ENCODE measurements at places on chromosomes 7 and 10. TPM values are rescaled to one million over a fixed set of nuclear protein-coding genes. Genes with fewer than 3 reads are reported as not detected.

- DNase-seq = no peak
- H3K4me3 ChIP-seq = peak overlapping the region; percentile 89
- H3K4me1 ChIP-seq = peaks cover 5% of the 10 kb centered on the region
- H3K27ac ChIP-seq = no peak overlapping the region
Observed at GRCh38 chr7:130734815-130735716, 1.1 kb upstream of the KLF14 start.

- H3K27me3 ChIP-seq = no peaks in the 10 kb centered on the region
- H3K4me1 ChIP-seq = peaks cover 4% of the 10 kb centered on the region
- no peak overlapping the region for H3K4me3 ChIP-seq
- no peak overlapping the region for H3K27ac ChIP-seq
Observed at GRCh38 chr7:70434376-70434775, 697.6 kb upstream of the GALNT17 start.

DNA sequence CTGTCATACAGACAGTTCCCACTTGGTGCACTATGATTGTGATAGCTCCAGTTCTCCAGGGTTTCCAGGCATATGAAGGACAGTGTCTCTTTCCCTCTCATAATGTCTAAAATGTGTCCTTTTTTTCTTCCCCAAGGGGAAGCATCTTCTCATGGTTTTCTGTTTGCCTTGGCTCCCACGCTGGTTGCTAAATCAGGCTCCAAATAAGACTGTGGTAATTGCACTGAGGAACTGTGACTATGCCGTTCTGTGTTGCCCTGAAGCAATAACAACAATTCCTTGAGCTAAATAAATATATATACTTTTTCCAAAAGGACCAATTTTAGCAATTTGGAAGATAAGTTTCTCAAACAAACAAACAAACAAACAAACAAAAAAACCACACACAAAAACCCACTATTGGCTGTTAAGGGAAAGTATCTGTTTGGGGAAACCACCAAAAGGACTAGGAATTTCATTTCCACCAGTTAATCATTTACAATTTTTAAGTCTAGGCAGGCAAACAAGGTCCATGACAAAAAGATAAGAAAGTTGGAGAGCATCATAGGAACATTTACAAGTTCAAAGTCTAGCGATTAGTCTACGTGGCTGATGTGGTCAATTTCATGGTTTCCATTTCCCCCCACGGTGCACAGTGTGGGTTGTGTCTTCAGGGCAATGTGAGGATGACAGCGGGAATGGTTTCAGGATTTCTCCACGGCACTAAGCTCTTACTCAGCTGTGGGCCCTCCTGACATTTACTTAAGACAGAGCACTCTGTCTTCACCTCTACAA is 62.4 kb downstream of the THNSL1 start:
- no peak overlapping the region for H3K27ac ChIP-seq
- H3K36me3 ChIP-seq = no peaks in the 10 kb centered on the region
- no peak overlapping the region for H3K4me3 ChIP-seq
- DNase-seq = no peak
- peaks cover 8% of the 10 kb centered on the region for H3K27me3 ChIP-seq
- H3K4me1 ChIP-seq = no peaks in the 10 kb centered on the region

- no peak overlapping the region for H3K4me3 ChIP-seq
- no peaks in the 10 kb centered on the region for H3K27me3 ChIP-seq
- DNase-seq = no peak
- no peaks in the 10 kb centered on the region for H3K36me3 ChIP-seq
- no peaks in the 10 kb centered on the region for H3K4me1 ChIP-seq
Observed at GRCh38 chr7:30709549-30709948, 27.3 kb upstream of the CRHR2 start.

GRCh38 chr10:115968236-115968635 is 304.8 kb downstream of the GFRA1 start:
- H3K36me3 ChIP-seq = no peaks in the 10 kb centered on the region
- no peak for DNase-seq
- H3K4me1 ChIP-seq = no peaks in the 10 kb centered on the region
- H3K27ac ChIP-seq = no peak overlapping the region

DNA sequence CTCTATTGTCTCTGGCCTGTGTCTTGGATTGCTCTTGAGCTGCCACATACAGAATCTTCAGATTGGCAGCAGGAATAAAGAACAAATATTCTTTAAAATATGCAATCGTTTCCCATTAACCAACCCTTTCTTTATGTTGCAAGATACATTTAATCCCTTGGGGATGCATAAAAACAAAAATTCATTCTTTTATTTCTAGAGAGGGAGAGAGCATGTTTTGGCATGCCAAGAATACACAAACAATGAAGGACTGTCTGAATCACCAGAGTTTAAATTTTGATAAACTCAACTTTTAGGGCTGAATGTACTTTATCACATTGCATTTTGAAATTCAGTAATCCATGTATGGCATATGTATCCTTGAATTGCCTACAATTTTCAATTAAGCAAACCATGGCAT is 154.3 kb upstream of the SEMA3D start:
- H3K4me1 ChIP-seq = no peaks in the 10 kb centered on the region
- H3K27me3 ChIP-seq = no peaks in the 10 kb centered on the region
- no peak overlapping the region for H3K27ac ChIP-seq

The TMEM236 gene
- total RNA-seq = 0.10 TPM

The ST8SIA6 gene
- 1.5 TPM for total RNA-seq

GRCh38 chr10:125824736-125825135 is 1.4 kb downstream of the BCCIP start:
- H3K4me1 ChIP-seq = peaks cover 42% of the 10 kb centered on the region
- no peak for DNase-seq
- H3K27me3 ChIP-seq = no peaks in the 10 kb centered on the region
- no peak overlapping the region for H3K27ac ChIP-seq
- no peak overlapping the region for H3K4me3 ChIP-seq
- peaks cover 27% of the 10 kb centered on the region for H3K36me3 ChIP-seq

The DDC gene
- not detected for total RNA-seq

The RELN gene
- total RNA-seq = not detected

The STRIP2 gene
- total RNA-seq = 11.3 TPM

DNA sequence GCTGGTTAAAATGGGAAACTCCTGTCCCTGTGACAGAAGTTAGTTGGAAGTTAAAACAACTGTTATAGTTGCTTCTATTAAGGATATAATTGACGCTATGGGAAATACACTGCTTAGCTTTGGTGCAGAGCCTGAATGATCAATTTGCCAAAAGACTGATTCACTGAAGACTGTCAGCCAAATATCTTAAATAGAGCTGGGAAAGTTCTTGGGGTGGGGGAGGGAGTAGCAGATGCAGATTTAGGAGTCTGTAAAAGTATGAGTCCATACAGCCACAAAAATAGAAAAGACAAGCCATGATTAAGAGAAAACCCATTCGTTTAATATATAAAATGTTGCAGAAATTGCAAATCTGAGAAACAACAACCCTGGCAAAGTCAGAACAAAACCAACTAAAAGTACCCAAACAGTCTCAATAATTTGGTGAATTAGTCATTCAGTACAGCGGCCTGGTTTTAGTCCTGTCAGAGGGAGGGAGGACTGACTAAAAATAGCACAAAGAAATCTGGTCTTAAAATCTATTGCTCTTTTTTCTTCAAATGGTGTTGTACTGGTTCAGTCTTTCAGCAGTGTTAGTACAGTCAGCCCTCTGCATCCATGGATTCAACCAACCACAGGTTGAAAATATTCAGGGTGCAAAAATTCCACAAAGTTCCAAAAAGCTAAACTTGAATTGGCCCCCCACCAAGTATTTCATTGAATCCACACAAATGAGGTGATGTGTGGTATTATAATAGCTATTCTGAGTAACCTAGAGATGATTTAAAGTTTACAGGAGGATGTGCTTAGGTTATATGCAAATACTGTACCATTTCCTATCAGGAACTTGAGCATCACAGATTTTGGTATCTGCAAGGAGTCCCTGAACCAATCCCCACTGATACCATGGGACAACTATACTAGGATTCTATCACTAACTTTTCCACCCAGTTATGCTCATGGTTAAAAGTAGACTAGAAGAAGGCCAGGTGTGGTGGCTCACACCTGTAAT is 30.0 kb downstream of the STK17A start:
- peak overlapping the region; percentile 78 for H3K4me3 ChIP-seq
- H3K36me3 ChIP-seq = peaks cover 35% of the 10 kb centered on the region
- no peak for DNase-seq
- no peaks in the 10 kb centered on the region for H3K27me3 ChIP-seq
- H3K4me1 ChIP-seq = peaks cover 57% of the 10 kb centered on the region

DNA sequence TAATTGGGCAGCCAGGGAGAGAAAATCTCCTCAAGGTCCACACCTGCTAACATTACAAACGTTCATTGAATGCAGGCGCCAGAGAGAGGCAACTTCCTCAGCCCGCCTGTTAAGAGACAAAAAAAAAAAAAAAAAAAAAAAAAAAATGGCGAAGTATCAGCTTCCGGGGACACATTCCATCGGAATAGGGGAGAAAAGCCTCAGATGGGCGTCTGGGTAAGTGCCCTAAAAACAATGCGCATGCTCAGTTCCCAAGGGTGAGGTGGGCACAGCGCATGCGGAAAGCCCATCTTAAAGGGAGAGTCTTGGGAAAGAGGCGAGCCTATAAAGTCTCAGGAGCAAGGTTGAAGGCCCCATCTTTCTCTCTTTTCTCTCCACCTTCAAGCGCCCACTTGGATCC is 1139.7 kb upstream of the CELF2 start:
- H3K4me3 ChIP-seq = no peak overlapping the region
- no peaks in the 10 kb centered on the region for H3K4me1 ChIP-seq
- no peaks in the 10 kb centered on the region for H3K36me3 ChIP-seq
- DNase-seq = no peak

The MBL2 gene
- total RNA-seq = not detected

DNA sequence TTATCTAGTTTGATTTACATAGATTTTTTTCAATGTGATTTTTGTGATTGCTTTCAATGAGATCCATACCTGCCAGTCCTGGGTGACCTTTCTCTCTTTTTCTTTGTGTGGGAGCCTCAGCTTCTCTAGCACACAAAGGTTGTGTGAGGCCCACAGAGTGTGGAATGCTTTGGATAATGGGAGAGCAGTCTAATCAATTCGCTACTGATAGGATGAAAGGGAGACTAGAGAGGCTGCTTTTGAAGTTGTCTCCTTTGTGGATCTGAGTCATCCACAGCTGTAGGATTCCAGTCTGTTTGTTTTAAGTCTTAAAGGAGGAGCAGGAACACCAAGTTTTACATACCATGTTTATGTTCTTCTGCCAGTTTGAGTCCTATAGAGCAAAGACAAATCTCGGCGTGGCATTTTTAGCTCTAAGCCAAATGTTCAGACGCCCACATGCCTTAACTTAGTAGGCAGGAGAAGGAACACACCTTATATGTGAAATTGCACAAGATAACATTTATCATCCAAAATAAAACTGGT is 330.0 kb downstream of the ARL4A start:
- no peak overlapping the region for H3K4me3 ChIP-seq
- no peaks in the 10 kb centered on the region for H3K36me3 ChIP-seq
- DNase-seq = no peak
- no peak overlapping the region for H3K27ac ChIP-seq

- no peaks in the 10 kb centered on the region for H3K4me1 ChIP-seq
- H3K4me3 ChIP-seq = no peak overlapping the region
- no peaks in the 10 kb centered on the region for H3K27me3 ChIP-seq
Observed at GRCh38 chr7:135414850-135415439, 95.0 kb downstream of the CNOT4 start.

- H3K4me3 ChIP-seq = no peak overlapping the region
- no peaks in the 10 kb centered on the region for H3K36me3 ChIP-seq
- no peaks in the 10 kb centered on the region for H3K27me3 ChIP-seq
- H3K27ac ChIP-seq = no peak overlapping the region
Observed at GRCh38 chr7:41822259-41822817, 119.4 kb upstream of the INHBA start.

The RASA4B gene
- total RNA-seq = 23.4 TPM

DNA sequence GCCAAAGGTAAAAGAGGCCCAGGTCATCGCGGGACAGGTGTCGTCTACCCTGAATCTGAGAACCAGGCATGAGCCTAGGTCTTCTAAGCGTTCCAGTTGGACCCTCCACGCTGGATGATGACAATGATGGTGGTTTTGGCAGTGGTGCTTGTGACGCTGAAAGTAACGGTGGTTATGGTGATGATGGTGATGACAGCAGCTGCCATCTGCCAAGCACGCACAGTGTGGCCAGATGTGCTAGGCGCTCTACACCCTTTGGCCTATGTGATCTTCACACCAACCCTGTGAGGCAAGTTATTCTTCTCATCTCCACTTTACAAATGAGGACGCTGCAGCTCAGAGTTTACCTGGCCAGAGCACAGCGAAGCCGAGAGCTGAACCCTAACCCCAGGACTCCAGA is 93.9 kb downstream of the FAM53B start:
- H3K4me3 ChIP-seq = peak overlapping the region; percentile 93
- H3K36me3 ChIP-seq = no peaks in the 10 kb centered on the region
- DNase-seq = no peak
- peaks cover 73% of the 10 kb centered on the region for H3K4me1 ChIP-seq

DNA sequence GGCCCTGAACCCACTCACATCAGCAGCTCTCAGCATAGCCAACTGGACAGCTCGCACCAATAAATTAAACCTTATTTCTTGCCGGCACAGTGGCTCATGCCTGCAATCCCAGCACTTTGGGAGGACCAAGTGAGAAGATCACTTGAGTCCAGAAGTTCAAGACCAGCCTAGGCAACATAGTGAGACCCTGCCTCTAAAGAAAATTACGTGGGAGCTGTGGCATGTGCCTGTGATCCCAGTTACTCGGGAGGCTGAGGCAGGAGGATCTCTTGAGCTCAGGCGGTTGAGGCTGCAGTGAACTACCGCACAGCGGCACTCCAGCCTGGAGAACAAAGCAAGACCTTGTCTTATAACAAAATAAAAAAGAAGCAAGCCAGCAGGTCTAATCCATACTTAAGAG is 75.7 kb downstream of the SEPTIN14 start:
- H3K36me3 ChIP-seq = no peaks in the 10 kb centered on the region
- no peaks in the 10 kb centered on the region for H3K27me3 ChIP-seq
- H3K4me1 ChIP-seq = no peaks in the 10 kb centered on the region
- DNase-seq = no peak

The RAMP3 gene
- not detected for total RNA-seq

DNA sequence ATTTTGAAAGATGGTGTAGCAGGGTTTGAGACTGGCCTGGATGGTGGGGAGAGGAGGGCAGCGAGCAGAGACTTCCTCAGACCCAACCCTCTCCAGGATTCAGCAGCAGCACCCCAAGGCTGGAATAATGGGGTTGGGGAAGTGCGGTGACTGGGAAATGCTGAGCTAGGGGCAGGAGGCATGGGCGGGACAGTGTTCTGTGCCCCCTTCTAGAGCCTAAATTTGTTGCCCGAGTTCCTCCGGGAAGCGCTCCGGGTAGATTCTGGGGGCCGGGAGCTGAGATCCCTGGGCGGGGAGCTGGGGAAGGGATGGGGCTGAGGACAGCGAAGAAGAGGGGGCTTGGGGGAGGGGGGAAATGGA is at the start of gene CHAT:
CHAT (plus strand) TSS at position 156 of the 360 bp plus-strand sequence; CDS start at position 309, 153 bp downstream.
- H3K4me3 ChIP-seq = no peak within 1 kb of the TSS
- DNase-seq = no peak
- peaks cover 7% of the 10 kb centered on the region for H3K36me3 ChIP-seq
- H3K4me1 ChIP-seq = no peaks in the 10 kb centered on the region
- peaks cover 51% of the 10 kb centered on the region for H3K27me3 ChIP-seq
